ENCODE measurements at places on chromosomes 4 and X.

DNA sequence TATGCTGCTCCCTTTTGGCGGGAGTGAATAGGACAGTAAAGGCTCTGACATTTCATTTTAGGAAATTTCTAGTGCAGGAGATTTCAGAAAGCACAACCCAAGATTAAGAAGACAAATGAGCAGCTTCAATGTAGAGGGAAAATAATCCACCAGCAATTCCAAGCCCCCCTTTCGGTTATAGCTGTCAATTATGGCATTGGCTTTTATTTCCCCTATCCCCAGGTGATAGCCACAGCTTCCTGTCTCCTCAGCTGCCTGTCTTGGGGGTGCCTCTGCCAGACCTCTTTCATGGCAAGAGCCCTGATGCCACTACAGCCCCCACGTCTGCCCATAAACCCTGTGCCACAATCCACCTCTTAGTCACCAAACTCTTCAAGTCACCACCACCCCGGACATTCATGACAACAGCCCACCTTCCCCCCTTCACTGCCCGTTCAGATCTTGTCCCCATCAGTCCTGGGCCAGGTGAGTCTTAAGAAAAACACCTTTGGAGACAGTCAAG, 48.4 kb upstream of the CLNK start:
- DNase-seq, result no peak

- DNase-seq, result no peak
Observed at GRCh38 chr4:169238445-169238844, 32.3 kb downstream of the SH3RF1 start.

- DNase-seq, result no peak
Observed at GRCh38 chr4:170773709-170774273, 684.0 kb upstream of the AADAT start.

- DNase-seq, result no peak
Observed at GRCh38 chrX:150926304-150926703, 27.8 kb upstream of the CD99L2 start.

- DNase-seq, result no peak
Observed at GRCh38 chrX:109655502-109656201, 30.7 kb upstream of the KCNE5 start.

- DNase-seq, result no peak
Observed at GRCh38 chrX:48511560-48511959, 2.8 kb downstream of the PORCN start.

DNA sequence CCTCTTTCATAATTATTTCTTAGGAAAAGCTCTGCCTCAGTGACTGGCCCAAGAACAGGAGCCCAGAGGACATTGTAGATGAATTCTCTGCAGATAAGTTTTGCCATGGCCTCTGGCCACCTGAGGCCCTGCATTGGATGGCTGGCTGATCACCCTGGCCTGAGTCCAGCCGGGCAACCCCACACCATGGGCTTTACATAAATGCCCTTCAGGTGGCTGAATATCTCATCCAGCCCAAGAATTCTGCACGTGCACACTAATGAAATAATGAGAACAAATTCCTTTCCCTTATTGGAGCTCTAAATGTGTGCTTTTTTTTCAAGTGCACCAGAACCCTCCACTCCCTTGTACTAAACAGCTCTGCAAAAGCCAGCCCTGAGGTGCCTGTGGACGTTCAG, 65.7 kb downstream of the IRF2 start:
- no peak for DNase-seq

DNA sequence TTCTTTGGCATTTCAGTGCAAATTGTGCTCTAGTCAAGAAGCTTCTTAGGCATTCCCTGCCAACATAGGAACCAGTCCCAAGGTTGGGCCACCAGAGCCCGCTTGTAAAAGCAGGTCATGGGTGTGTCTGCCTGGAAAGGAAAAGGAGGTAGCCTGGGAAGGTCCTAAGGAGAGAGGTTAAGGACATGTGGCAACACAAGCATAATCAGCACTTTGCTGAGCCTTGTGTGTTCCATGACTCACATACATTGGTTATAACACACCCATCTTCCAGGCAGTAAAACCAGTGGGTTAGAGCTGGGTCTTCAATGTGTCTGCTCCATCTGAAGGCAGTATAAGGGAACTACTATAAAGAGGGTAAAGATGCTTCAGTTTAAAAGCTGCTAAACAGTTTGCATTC, 165.0 kb downstream of the FHIP1A start:
- peak; percentile 68 for DNase-seq
